Mesenchymal stem cell (in vitro differentiated cells and primary cell): ENCODE measurements at places on chromosomes 4 and X.
A peak's percentile ranks its signal among the peaks of the same experiment; 100 is the strongest.

- DNase-seq = no peak
These were observed 342.3 kb downstream of the ZNF674 start for GRCh38 chrX:46202733-46203514.

DNA sequence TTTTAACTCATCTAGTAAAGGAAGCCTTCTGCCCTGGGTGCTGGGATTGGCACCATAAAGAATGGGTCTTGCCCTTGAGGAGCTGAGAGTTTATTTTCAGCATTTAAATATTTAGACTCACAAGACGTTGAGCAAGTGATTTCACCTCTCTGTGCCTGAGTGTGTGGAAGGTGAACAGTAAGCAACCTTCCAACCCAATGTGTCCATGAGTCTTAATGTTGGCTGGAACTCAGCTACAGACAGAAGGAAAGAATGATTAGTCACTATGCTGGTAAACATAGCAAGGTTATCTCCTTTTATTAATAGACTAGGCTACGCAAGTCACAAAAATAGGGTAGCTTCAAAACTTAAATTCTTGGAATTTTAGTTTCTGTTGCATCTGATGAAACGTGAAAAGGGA, 277.4 kb upstream of the GATB start:
- peak; percentile 88 for DNase-seq

DNA sequence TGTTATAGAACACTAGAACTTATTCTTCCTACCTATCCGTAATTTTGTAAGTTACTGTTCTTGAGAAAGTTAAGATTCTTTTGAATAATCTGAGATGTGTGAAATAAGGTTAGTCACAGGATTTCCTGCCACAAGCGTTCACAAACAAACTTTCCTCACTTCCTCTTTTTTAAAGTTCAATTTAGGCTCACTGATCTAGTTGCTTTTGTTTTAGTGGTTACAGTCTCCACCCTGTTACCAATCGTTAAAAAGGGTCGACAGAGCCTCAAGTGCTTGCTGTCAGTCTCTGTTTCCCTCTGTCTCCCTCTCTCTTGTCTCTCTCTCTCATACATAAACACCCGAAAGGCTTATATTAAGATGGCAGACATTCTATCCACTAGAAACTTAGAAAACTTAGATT, 35.9 kb upstream of the STK26 start:
- DNase-seq = no peak

DNA sequence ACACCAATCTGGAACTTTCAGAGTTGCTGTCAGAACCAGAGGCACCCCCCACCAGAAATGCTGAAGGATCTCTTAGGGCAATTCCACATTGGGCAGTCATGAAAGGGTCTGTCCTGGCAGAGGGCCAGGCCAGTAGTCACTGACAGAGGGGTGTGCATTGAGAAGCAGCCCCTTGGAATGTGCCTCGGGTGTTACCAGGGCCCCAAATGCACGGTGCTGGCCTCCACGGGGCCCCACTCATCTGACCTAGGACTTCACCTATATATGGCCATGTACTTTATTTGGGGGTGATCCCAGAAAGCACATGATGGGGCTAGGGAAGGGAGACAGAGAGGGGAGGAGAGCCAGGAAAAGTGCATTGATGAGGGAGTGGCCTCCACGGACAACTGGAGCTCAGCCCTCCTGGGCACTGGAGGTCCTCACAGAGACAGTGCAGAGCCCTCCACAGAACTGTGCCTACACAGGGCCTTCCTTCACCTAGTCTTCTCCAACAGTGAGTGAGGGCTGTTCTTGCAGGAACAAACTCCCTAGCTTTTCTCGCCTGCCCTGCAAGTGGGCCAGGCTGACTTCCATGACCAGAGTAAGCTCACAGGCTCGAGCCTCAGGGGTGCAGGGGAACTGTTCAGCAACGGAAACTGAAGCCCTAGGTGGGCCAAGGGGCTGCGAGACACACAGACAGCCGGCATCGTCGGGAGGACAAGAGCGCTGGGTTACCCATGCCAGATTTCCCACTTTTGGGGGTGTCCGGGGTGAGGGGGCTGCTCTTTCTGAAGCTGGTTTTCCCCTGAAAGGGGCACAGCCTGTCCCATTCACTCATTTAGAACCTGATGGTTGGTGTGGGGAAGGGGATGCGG, 136.2 kb downstream of the HMX1 start:
- no peak for DNase-seq

GRCh38 chr4:41435510-41435909, 102.4 kb upstream of the LIMCH1 start:
- no peak for DNase-seq

DNA sequence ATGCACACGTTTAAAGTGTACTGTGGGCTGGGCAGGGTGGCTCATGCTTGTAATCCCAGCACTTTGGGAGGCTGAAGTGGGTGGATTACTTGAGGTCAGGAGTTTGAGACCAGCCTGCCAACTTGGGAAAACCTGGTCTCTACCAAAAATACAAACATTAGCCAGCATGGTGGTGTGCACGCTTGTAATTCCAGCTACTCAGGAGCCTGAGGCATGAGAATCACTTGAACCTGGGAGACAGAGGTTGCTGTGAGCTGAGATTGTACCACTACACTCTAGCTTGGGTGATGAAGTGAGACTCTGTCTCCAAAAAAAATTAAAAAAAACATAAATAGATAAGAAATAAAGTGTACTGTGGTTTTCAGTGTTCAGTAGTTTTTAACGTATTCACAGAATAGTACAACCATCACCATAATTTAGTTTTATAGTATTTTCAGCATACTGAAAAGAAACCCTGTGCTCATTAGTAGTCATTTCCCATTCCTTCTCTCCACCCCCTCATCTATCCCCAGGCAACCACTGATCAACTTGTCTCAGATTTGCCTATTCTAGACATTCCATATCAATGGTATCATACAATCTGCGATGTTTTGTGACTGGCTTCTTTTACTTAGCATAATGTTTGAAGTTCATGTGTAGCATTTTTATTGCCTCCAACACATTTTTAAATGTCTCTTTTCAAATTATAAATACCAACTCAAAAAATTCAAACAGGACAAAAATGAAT, 19.1 kb downstream of the SLAIN2 start:
- DNase-seq = peak; percentile 80

- DNase-seq = peak; percentile 54
These were observed 73.1 kb downstream of the MAML3 start for GRCh38 chr4:140080883-140081282.

DNA sequence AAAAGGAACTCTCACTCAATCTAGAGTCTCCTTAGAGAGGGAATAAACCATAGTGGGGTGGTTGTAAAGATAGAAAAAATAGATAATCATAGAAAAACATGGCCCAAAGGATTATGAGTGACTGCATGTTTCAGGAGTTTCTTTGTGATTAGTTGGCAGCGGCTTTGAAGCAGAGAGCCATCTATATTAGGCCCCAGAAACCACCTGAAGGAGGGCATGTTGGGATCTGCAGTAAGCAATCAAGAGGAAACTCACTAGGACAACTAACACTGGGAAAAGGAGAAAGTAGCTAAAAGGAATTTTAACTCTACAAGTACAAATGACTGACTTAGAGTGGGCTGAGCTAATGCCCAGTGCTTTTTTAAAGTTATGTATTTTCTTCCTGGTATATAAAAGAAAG, 269.2 kb upstream of the NRK start:
- DNase-seq = no peak

- DNase-seq = no peak
These were observed 241.5 kb downstream of the MAML3 start for GRCh38 chr4:139912445-139912844.

- no peak for DNase-seq
These were observed 78.2 kb downstream of the MSL3 start for GRCh38 chrX:11836284-11836683.

- no peak for DNase-seq
These were observed 13.5 kb upstream of the GRIA3 start for GRCh38 chrX:123170546-123170945.

DNA sequence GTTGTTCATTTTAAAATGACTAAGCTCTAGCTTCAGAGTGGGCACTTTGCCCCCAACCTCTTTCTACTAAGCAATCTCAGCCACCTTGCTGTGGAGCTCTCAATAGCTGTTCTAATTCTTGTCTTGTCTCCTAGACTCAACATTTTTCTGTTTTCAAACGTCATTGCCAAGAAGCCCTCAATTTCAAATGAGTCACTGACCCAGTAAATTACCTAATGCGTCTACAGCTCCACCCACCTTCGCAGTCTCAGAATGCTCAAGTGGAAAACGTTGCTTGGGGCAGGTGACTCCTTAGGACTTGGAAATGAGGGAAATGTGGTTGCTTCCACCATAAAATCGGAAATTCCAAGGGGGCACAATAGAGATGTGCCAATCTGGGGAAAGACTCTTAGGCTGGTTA, 59.0 kb downstream of the ING2 start:
- DNase-seq = peak; percentile 44

- DNase-seq = peak; percentile 77
These were observed 54.5 kb downstream of the RAB40A start for GRCh38 chrX:103464774-103465117.

- DNase-seq = no peak
These were observed 5.4 kb upstream of the SHOX start for GRCh38 chrX:625137-625691.

DNA sequence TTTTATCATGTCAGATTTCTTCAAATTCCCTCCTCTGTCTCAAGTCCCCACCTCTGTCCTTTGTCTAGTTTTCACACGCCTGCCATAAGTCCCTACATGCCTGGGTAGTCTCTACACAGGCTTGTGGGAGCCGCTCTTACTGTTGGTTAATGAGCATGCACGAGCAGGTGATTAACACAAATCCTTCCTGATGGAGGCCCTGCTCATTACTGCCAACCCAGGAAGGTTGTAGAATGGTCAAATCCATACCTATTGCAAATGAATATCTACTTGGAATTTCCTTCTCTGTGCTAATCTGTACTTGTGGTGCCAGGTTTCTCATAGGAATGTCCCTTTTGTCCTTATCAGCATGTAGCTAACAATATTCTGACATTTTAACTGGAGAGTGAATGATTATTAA, 208.4 kb upstream of the HDX start:
- DNase-seq = no peak

DNA sequence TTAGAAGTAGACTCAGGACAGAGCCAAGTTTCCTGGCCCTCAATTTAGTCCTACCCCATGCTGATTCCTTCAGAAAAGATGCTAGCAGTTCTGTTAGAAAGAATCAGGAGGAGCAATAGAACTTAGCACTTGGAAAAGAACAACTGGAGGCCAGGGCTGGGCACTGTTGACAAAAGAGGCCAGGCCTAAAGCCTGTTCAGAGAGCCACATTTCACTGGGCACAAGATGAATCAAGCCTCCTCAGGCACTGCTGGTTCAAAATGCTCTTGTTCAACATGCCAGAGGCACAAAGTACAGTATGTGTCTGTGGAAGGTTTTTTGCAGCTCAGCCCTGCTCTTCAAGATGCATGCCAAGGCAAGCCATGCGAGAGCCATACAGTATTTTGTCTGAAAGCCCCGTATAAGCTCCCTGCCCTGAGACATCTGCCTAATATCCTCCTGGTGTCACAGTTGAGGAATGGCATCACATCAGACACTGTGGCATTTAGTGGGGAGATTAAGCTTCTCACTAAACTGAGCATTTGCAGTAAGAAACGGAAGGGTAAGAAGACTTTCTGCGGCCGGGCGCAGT, 53.7 kb downstream of the RASL11B start:
- DNase-seq = no peak

DNA sequence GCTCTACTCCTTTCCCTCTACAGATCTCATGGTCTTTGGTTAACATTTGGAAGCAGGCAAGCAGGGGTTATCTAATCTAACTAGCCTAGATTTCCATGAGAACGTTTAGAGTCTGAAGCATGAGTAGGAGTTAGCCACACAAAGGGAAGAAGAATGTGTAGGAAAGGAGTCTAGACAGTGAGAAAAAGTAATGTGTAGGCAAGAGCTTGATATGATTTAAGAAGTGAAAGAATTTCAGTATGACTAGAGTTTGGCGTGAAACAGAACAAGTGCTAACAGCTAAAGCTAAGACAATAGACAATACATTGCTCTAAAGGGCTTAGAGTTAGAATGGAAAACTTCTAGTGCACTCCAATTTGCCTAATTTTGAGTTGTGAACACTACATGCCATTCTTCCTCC, 10.8 kb downstream of the CXCL8 start:
- no peak for DNase-seq

- DNase-seq = no peak
These were observed 29.2 kb downstream of the NKX1-1 start for GRCh38 chr4:1376841-1377605.

GRCh38 chrX:21655901-21656586, 2.1 kb downstream of the KLHL34 start:
- DNase-seq = no peak

DNA sequence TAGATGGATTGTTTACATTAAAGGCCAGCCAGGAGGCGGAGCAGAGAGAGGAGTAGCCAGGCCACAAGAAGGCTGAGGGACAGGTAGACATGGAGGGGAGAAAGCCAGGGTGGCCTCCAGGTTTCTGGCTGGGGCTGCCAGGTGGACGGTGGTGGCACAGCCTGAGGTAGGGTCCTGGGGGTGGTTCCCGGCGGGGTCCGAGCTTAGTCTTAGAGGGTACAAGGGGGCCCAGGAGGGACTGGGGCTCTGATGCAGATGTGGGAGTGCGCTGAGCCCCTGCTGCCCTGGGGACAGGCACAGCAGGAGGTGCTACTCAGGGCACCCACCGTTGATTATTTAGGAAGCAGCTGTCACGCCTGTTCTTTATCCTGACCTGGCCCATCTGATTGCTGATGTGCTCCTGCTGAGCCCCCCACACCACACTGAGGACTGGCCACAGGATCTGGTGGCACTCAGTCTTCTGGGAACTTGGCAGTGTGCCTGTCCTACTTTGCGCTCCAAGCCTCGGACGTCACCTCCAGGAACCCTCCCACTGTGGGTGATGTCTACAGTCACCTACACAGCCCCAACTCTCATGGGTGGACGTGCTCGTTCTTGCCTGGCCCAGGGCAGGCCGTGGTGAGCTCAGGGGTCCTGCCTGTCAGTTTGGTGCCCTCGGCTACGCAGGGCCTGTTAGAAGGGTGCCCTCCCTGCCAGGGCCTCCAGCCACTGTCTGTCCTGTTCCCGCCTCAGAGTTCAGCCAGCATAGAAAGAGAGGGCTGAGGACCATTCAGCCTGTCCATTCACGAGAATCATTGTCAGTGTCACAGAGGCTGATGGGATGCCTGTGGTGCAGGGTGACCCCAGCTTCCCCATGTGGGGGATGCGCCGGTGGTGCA, 12.0 kb downstream of the WFS1 start:
- no peak for DNase-seq

- peak; percentile 31 for DNase-seq
These were observed 399.9 kb upstream of the CNKSR2 start for GRCh38 chrX:20974326-20974725.

DNA sequence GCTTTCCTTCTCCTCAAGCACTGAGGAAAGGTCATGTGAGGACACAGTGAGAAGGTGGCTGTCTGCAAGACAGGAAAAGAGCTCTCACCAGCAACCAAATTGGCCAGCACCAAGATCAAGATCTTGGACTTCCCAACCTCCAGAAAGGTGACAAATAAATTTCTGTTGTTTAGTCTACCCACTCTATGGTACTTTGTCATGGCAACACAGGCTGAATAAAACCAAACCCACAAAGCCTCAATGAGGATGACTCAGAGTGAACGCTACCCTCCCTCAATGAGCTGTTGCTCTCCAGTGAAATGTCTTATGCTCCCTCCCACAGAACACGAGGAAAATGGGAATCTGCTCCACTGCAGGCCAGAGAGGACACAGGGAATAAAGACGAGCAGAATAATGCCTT, 244.1 kb downstream of the RAB28 start:
- DNase-seq = peak; percentile 80

GRCh38 chrX:126393284-126393683, 159.3 kb downstream of the DCAF12L1 start:
- DNase-seq = no peak
